Osteoblast (primary cell): ENCODE measurements at places on chromosomes 12 and 14.

DNA sequence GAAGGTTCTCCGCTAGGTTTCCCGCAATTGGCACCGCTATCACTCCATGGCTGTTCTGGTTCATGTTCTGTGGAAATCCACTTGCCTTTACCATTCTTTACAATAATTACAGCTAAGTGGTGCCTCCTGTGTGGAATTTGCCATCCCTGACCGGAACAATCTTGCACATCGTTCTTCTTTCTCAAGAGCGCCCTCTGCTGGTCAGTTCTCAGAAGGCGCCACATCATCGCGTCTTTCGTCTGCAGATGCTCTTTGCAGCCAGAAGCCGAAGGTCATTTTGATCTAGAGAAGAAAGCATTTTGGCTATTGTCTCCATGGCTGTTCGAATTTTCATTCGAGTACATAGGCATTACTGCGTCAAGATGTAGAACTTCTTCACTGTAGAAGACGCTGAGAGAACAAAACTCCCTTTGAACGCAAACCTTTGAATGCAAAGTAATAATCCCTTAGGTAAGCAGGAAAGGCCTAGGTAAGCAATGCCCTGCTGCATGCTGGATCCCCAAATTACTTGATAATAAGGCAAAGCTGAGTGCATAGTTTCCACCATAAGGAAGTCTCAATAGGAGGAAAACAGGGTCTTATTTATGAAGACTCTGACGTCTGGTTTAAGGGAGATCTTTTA, 10.1 kb upstream of the RTRAF start:
- peak; percentile 60 for DNase-seq

DNA sequence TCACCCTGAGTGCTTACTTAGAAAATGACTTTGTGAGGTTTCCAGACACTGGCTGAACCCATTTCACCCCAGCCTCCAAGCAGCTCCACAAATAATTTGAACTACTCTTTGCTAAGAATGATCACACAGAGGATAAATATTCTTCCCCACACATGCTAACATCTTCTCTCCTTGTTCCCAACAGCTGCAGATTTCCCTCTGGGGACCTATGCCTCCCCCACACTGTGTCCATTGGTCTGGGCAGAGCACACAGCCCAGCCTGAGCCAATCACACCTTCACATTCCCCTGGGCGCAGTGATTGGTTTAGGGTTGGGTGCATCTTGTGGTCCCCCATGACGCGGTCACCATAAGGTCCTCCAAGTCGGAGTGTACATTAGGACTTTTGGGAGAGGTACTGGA, 6.9 kb downstream of the SDR9C7 start:
- DNase-seq: no peak

GRCh38 chr12:66191547-66192126, 2.6 kb downstream of the IRAK3 start:
- DNase-seq: no peak

DNA sequence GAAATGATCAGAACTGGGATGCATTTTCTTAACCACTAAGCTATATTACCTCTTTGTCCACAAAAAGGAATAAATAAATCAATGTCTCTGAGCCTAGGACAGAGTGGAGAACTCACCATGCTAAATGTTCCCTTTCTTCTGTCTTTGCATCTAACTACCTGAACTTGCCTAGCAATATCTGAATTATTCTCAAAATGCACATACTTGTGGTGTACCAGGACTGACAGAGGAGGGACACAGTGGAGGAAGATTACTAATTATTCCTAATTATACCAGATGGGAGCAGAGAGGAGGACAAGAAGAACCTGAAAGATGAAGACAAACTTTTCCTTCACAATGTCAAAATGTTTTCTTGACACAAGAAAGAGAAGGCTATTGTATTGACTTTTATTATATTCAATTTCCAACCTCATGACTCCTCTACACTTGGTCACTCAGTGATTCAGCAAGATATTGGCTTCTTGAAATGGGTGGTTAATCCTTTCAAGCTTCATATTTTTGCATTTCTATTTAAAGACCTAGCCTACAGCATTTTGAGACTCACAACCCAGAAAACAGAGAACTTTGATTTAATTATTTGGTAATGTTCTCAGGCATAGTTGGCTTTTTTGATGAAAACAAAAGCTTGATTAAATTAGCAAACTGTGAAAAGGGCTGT, 117.2 kb upstream of the LRFN5 start:
- no peak for DNase-seq

DNA sequence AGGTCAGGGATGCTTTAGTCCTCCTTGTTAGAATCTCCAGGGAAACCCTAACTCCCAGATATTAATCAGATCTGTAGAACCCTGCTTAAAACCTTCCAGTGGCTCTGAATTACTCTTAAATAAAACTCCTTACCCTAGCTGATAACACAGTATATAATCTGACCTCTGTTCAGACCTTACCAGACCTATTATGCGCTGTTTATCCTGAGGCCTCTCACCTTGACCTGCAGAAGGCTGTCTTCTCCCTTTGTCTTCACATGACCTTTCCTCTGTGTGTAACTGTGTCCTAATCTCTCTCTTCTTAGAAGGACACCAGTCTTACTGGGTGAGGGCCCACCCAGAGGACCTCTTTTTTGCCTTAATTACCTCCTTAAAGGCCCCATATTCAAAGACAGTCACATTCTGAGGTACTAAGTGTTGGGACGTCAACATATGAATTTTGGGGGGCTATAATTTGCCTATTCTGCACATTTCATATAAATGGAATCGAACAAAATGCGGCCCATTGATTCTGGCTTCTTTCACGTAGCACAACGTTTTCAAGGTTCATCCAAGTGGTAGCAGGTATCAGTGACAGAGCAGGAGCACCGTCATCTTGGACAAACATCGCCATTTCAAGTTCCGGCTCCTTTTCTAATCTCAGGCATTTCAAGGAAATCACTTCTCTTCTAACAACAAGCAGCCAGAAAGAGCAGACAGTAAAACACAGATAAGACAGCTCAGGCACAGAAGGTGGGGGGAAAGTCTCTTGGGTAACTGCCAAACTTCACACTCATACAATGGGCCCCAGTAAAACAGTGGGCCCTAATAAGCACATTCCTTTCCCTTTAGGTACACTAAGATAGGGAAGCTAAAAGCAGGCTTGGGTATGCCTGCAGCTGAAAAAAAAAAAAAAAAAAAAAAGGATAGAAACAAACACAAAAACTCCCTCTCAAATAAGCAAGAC, 200.2 kb upstream of the NUDT4 start:
- no peak for DNase-seq

- DNase-seq: no peak
Measured at GRCh38 chr12:1428671-1429070, 165.7 kb downstream of the FBXL14 start.

DNA sequence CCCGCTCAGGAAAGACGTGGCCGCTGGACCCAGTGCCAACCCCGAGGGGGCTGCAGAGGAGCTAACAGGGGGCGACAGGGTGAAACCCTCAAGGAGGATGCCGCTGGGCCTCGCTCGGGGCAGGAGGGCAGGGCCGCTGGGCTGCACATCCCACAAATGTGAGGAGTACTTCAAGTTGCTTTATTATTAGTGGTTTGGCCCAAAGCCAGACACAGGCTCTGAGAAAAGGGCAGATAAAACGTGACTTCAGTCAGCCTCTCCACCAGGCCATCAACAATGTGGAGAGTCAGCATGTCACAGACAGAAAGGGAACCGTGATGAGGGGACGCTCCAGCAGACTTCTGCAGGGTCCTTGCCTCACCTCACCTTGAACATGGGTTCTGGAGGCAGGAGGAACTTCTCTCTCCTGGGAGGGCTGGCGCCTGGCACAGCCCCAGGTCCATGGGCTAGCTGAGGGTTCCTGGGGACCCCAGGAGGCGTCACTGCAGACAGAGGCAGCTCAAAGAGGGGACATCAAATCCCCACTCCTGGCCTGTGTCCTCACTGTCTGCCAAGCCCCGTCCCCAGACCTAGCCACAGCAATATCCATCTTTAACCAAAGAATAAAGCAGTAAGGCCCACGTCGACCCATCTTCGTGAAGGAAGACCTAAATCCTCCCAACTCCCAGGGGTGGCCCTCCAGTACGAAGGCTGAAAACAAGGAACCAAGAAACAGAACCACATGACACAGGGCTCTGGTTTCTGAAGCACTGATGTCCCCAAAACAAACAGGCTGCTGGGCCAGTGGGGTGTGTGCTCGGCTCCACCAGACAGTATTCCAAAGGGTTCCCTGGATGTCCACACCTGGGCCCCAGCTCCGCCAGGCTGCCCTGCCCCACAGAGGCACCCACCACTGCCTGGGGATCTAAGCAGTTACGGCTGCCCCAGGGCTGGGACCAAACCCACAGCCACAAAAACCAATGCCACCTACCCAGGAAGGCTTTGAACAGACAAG, 35.1 kb downstream of the CCDC85C start:
- DNase-seq: peak; percentile 75

GRCh38 chr14:104805326-104805678, 4.4 kb downstream of the ZBTB42 start:
- peak; percentile 99 for DNase-seq

DNA sequence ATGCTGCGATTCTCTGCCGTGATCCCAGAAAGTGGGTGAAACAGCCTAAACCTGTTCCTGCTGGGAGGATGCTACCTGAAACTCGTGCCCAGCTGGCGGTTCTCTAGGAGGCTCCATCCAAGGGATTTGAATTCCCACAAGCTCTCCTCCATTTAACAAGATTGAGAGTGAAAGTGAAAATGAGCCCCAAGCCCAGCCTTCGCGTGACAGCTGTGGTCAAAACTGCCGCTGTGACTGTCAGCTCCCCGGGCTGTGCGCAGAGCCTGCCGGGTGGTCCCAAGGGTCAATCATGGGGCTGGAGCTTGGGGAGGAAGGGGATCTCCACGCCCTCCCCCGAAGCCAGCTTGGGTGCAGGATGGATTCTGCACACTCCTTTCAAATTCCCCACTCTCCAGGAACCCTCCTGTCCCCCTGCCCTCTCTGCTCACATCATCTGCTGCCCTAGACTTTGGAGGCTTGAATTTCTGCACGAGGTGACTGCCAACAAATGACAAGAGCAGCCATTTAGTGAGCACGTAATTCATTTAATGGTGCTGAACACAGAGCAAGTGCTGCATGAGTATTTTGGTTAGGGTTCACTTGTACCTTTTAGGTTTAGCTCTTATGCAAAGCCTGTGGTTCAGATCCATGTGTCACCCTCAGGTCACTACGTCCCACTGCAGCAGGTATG, 5.3 kb downstream of the ASB2 start:
- peak; percentile 90 for DNase-seq

DNA sequence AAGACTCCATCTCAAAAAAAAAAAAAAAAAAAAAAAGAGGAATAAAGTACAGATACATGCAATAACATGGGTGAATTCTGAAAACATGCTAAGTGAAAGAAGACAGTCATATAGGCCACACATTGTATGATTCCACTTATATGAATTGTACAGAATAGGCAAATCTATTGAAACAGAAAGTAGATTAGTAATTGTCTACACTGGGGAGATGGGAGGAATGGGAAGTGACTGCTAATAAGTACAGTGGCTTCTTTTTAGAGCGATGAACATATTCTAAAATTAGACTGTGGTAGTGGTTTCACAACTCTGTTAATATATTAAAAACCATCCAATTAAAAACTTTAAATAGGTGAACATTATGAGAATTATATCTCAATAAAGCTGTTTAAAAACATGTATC, 74.4 kb downstream of the ANKS1B start:
- no peak for DNase-seq

GRCh38 chr12:86697916-86698640, 441.9 kb upstream of the MGAT4C start:
- no peak for DNase-seq

GRCh38 chr12:31020385-31021166, 53.1 kb upstream of the DDX11 start:
- DNase-seq: no peak

DNA sequence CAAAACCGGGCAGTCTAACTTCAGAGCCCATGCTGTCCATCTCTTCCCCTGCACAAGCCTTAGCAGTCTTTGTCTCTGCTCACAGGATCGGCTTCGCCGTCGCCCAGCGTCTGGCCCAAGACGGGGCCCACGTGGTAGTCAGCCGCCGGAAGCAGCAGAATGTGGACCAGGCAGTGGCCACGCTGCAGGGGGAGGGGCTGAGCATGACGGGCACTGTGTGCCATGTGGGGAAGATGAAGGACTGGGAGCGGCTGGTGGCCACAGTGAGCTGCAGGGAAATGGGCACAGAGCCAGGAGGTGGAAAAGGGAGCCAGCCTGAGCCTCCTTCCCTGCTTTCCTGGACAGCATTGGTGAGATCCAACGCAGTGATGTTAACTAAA, 14.2 kb upstream of the CARMIL3 start:
- no peak for DNase-seq

GRCh38 chr12:11718105-11718504, 68.6 kb downstream of the ETV6 start:
- no peak for DNase-seq

DNA sequence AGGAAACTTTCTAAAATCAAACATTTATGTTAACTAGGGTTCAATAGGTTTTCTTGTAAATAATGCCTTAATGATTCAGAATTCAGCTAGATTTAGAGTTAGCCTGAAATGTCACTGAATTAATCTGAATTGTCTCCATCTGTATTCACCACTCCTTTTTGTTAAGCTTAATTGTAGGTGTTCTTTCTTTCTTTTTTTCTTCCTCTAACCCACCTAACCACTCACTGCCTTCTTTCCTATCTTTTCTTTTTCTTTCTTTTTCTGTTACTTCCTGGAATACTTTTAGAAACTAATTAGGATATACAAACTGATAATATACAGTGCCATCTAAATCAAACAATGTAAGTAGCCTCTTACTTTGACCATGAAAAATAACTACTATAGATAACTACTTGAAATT, 29.9 kb downstream of the G2E3 start:
- DNase-seq: no peak

DNA sequence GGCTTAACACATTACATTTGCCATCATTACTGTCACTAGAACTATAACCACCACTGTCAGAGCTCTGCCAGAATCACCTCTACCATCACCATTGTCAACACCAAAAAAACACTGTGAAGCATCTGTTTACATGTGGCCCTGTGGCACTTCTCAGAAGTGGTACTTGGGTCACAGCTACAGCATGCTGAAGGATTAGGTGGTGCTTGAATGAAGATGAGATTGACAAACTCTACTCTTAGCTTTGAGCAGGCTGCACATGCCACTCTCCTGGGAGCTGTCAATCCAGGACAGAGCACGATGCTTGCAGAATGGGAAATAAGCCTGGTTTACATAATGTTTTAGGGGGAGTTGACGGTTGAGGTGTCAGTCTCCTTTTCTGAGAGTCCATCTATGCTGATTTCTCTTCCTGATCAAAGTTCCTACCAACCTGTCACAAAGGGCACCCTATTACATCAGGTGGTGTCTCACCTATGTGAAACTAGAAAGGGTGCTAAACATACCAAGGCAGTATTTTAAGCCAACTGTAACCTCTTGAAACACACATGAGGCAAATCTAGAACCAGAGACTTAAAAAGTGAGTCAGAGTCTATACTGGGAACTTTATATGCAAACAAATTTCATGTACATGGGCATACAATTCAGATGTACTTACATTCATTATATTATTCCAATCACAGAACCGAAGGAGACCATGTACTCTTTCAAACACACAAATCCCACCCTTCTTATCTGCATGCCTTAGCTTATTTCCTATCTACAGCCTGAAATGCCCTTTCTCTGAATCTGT, 258.7 kb downstream of the EMP1 start:
- DNase-seq: no peak
